Heart right ventricle (tissue), 16 donors: ENCODE measurements at places on chromosomes 2 and 18.

DNA sequence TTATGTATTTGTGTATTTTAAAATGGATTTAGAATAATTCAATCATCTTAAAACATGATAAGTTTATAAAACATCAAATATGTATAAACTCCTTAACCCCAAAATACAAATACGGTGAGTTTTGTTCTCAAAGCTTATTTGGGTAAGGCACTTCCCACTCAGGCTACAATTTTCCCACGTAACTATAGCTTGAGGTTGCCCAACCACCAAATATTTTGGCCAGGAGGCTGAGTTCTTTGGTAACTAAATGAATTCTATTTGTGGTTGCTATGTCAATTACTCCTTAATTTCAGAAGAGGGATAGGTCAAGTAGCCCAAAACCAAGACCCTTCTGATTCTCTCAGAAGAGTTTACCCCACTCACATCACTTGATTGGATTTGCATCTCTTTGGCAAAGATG is 70.4 kb downstream of the MYL12B start:
- DNase-seq, result no peak

DNA sequence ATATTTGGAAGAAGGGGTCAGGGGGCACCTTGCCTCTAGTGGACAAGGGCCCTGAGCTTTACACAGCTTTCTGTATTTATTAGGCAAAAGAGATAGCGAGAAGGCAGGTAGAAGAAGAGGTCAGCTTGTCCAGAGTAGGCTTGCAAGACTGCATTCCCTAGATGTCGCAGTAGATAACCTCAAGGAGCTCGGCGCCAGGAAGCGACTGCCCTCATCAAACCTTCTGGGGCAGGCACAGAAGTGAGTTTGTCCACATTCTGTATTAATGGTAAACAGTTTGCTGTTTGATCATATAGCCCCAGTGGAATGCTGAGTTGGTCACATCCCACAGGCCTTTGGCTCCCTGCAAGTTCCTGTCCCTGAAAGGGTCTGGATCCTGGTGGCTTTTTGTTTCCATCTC is 7.0 kb downstream of the CHCHD5 start:
- no peak for DNase-seq

DNA sequence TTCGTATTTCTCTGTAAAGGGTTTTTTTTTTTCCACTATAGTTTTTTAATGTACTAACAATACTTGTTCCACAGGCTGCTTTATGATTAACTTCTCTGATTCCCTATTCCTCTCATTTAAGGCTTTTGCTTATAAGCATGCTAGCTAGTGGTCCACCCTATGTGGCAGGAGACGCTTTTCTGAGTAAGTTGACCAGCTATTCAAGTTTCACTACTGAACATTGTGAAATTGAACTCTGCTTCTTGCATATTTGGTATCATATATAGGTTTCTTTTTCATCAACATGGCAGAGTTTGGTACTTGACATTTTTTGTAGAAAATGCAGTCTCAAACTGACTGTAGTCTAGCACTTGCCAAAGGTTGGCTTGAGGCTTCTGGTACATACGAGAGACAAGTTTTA is 74.2 kb downstream of the OTX1 start:
- no peak for DNase-seq

- no peak for DNase-seq
Observed at GRCh38 chr2:13009027-13009642, 292.4 kb downstream of the TRIB2 start.

DNA sequence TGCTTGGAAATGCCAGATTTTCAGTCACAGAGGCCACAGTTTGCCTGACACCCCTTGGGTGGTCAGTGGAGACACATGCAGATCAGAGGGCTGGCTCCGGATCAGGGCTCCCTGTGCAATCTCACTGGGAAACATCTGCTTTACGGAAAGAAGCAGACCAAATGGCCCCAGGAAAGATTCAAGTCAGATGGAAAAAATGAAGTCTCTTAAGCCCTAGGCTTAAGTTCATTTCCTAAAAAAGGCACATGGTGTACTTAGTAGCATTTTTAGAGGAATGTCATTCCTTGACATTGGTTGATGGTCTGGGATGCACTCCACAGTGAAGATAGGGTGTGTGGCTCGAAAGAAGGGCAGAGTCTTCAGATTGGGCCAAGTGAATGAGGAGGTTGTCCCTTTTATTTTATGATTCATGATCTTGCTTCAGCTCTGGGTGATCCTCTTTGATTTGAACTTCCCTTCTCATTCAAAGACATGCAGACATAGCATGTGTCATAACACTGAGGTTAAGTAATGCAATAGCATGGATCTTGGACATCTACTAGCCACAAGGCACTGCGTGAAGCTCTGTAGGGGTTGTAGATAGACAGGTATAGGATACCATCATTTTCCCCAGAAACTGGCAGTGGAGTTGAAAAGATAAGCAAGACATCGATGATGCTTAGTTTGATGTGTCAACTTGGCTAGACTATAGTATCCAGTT is 56.5 kb downstream of the KCNE4 start:
- no peak for DNase-seq

- DNase-seq, result no peak
Observed at GRCh38 chr2:135130751-135131150, 78.7 kb downstream of the RAB3GAP1 start.

DNA sequence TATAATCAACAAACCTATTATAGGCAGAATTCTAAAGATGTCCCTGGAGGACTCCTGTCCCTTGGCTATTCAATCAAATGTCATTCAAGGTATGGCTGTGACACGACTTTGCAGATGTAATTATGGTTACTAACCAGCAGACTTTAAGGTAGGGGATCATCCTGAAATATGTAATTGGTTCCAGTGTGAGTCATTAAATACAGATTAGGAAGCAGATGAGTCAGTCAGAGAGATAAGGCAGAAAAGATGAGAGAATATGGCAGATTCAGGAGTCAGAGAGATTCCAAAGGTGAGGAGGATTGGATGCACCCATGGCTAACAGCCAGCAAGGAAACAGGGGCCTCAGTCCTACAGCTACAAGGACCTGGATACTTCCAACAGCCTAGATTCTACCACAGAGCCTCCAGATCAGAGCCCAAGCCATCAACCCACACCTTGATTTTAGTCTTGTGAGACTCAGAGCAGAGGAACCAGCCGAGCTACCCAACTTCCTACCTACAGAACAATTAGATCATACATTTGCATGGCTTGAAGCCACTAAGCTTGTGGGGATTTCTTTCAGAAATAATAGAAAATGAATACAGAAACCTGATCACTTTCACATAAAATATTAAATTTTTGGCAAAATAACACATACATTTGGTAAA is 11.2 kb upstream of the PROM2 start:
- DNase-seq, result no peak

GRCh38 chr18:39341129-39341528 is 1775.5 kb upstream of the CELF4 start:
- no peak for DNase-seq

DNA sequence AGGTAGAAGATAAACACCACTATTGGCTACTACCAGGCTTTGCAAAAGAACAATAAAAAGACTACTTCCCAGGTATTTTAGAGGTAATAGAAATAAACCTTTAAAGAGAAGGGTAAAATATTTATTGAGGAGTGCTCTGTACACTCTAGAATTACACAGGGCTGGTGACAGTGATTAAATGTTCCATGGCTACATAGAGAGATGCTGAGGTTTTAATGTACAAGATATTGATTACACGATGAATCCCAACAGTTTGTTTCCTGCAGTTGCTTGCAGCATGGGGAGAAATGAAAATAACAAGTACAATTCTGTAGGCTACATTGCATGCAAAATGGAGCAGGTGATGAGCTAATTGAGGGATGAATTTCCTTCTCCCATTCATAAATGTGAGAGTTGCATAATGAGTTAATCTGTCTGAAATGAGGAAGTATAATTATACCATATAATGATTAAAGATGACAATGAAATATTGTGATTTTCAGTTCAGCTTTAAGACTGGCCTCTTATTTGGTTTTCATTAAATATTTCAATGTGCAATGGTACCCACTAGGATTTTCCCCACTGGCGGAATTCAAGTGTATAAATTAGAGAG is 266.1 kb downstream of the SOCS6 start:
- DNase-seq, result no peak

GRCh38 chr2:105262651-105263091 is 21.1 kb downstream of the GPR45 start:
- DNase-seq, result no peak

DNA sequence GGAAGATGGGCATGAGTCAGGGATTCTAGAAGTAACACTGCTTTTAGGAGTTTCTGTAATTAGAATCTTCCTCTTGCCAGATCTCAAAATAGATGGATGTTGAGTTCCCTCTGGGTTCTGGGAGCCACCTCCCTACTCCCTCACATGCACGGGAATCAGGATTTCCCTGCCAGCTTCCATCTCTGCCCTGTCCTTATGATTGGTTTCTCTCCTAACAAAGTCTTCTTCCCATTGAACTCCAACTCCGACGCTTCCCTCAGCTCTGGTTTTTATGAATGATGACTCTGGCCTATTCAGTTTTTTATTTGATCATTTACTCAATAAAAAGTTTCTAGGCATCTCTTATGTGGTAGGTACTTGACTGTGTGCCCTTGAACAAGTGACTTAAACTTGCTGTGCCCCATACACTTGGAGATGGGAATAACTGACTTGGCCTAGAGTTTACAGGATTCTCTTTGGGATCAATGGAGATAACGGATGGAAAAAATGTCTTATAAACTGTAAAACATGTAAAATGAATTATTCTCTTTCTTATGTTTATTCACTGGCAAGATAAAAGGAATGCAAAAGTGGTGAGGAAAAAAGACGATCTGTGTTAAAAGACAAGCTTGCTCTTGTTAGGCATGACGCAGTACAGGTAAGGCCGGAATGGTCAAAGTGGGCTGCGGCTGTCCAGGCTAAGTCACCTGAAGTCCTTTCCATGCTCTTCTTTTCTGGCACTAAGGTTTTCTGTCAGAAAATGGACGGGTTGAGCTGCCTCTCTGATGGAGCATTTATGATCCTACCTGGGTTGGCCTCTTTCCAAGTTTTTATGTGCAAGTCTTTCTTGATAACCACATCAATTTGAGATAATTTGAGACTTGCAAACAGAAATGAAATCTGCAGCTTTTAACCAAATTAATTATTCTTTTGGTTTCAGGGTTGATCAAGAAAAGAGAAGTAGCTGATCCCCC is 199.6 kb downstream of the MYCN start:
- DNase-seq, result no peak

GRCh38 chr18:37452682-37453385 is 112.8 kb downstream of the CELF4 start:
- DNase-seq, result no peak

DNA sequence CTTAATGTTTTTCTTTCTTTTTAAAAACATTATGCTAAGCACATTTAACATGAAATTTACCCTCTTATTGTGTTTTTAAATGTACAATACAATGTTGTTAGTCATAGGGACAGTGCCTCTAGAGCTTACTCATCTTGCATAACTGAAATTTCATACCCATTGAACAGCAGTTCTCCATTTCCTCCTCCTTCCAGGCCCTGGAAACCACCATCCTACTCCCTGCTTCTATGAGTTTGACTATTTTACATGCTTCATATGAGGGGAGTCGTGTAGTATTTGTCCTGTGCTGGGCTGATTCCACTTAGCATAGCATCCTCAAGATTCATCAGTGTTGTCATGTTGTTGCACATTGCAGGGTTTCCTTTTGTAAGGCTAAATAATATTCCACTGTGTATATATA is 92.6 kb downstream of the SPATS2L start:
- no peak for DNase-seq

- no peak for DNase-seq
Observed at GRCh38 chr2:215107216-215108056, 31.0 kb downstream of the ABCA12 start.

DNA sequence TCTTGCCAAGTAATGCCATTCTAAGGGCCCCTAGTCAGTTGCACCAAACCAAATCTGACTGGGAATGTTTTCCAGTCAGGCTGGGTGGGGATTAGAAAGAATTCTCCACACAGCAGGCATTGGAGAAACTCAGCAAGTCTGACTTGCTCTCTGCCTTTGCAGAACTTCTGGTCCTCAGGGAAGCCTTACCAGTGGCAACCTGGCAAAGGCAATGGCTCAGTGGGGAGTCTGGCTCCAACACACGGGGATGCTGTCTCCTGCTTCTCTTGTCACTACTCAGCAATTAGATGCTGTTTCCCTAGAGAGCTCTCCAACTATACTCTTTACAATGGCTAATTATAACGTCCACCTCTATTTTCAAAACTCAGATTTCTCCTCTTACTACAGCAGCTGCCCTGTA is 810.7 kb downstream of the LRRTM4 start:
- DNase-seq, result no peak

DNA sequence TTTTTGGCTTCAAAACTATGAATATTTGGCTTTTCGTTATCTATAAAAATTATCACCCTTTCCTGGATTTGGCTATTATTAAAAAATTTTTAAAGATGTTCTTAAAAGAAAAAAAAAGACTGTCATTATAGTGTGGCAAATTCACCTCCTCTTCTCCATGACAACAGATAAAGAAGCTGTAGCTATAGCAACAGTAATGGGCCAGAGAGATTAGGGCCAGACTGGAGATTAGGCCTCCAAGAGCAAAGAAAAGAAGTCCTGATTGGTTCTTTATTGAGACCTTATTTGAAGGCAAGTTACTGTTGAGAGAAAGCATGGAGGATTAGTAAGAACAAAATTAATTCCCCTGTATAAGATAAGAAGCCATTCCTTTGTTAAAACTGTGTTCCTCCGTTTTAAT is 812.5 kb downstream of the DCC start:
- DNase-seq, result no peak

- no peak for DNase-seq
Observed at GRCh38 chr2:73301636-73302035, 8.3 kb upstream of the EGR4 start.

GRCh38 chr2:41832218-41832617 is 215.6 kb upstream of the PKDCC start:
- DNase-seq, result no peak

GRCh38 chr2:68745006-68745405 is 10.4 kb downstream of the ARHGAP25 start:
- no peak for DNase-seq

DNA sequence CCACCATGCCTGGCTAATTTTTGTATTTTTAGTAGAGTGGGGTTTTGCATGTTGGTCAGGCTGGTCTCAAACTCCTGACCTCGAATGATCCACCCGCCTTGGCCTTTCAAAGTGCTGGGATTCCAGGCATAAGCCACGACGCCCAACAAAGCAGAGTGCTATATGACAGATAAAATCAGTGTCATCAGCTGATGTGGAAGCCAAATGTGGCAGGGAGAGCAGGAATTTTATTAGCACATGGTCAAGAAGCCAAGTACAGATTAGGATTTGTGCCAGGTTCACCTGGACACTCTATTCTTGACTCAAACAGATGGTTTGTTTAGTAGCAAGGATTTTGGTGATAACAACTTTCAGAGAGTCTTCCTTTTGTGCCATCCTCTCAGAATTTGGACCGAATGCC is 62.7 kb downstream of the LCLAT1 start:
- DNase-seq, result no peak

- DNase-seq, result no peak
Observed at GRCh38 chr18:12777500-12777944, 74.7 kb downstream of the PSMG2 start.

GRCh38 chr2:2045950-2046349 is 285.1 kb downstream of the MYT1L start:
- no peak for DNase-seq

GRCh38 chr2:40318921-40319320 is 133.0 kb downstream of the SLC8A1 start:
- no peak for DNase-seq
